SK-N-MC (cell line): ENCODE measurements at places on chromosomes 7 and 10.

- DNase-seq, result no peak
Observed at GRCh38 chr7:28960071-28960840, 2.1 kb upstream of the TRIL start.

DNA sequence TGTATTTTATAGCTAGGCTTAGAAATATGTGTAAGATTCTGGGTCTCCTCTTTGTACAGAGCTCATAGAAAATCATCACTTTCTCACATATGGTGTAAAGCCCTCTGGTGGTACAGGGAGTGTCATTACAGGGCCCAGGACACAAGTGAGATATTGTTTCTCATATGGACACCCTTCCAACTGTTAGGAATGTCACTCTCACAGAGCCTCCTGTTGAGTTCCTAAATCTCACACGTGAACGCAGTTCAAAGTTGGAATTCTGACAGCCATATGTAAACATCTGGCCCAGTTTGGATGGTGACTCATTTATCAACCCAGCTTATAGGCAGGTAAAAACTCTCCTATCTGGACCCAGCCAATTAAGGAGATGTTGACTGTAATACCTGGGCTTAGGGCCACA lies 35.4 kb upstream of the ZNF107 start:
- no peak for DNase-seq

GRCh38 chr7:107405559-107405958 lies 64.3 kb upstream of the GPR22 start:
- DNase-seq, result no peak

DNA sequence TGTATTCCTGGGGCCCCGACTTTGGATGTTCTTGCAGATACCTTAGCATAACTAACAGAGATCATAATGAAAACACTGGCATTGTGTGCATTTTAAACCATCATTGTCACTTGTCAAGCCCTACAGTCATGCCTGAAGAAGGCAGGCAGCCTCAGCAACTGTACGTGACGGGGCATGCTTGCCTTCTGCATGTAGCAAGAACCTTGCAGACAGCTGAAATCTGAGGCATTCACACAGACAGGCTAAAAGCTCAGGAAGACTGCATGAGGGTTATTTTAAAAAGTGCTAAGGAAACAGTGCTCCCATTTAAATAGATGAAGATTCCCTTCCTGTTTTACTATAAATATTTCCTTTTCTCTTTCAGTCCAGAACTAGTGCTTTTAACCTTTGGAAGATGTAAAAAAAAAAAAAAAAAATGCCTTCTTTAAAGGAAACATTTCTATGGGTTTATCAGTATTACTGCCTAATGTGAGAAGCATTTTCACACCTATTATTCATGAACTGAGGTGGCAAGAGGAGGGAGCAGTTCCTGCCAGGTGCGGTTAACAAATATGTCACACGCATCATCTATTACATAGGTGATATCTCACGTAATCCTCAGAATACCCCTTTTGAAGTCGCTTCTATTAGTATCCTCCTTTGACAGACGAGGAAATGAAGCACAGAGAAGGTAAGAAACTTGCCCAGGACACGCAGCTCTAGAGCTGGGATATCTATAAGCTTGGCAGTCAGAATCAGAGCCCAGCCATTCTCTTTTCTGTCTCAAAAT lies 88.1 kb downstream of the PRKCQ start:
- DNase-seq, result no peak

- DNase-seq, result no peak
Observed at GRCh38 chr10:9419757-9420156, 1365.3 kb downstream of the GATA3 start.

- no peak for DNase-seq
Observed at GRCh38 chr10:34895977-34896376, 80.9 kb upstream of the PARD3 start.

GRCh38 chr10:95289003-95289920 lies 1.5 kb downstream of the PDLIM1 start:
- no peak for DNase-seq

DNA sequence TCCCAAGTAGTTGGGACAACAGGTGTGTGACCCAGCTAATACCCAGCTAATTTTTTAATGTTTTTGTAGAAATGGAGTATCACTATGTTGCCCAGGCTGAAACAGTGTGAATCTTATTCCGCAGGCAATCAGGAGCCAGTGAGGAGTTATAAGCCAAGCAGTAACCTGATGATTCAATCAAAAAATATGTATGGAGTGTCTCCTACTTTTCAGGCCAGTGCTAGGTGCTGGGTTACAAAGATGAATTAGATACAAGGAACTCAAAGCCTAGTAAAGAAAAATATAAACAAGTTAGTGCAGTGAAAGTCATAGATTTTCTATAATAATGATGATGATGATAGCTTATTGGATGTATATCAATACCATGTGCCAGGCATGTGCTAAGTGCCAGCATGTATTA lies 13.2 kb upstream of the IFRD1 start:
- no peak for DNase-seq

DNA sequence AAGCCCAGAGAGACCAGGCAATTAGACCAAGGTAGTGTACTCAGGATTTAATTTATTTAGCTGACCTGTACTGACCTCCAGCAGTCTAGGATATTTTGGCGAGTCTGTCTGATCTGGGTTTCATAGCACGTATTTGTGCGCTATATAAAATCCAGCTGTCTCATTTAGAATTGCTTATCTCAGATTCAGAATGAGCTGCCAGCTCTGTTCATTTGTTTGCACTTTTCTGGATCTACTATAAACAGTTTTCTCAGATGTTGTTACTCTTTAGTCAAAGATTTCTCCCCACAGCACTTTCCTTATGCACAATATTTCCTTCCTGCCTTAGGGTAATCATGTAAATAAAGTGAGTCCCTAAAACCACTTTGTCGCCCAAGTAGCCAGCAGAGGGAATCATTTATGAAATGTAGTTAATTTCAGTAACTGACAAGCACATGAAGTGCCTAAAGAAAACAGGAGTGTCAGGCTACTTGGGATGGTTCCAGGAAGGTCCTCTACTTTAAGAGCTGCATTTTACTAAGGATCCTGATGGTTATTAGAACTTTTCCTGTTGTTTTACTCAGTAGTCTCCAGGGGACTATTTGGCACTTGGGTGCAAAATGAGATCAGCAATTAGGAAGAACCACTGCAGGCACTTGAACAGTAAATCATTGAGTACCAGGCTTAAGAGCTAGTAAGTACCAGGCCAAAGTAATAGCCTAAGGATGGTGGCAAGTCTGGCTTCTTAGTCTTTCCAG lies 226.4 kb downstream of the TWIST1 start:
- DNase-seq, result peak; percentile 76

DNA sequence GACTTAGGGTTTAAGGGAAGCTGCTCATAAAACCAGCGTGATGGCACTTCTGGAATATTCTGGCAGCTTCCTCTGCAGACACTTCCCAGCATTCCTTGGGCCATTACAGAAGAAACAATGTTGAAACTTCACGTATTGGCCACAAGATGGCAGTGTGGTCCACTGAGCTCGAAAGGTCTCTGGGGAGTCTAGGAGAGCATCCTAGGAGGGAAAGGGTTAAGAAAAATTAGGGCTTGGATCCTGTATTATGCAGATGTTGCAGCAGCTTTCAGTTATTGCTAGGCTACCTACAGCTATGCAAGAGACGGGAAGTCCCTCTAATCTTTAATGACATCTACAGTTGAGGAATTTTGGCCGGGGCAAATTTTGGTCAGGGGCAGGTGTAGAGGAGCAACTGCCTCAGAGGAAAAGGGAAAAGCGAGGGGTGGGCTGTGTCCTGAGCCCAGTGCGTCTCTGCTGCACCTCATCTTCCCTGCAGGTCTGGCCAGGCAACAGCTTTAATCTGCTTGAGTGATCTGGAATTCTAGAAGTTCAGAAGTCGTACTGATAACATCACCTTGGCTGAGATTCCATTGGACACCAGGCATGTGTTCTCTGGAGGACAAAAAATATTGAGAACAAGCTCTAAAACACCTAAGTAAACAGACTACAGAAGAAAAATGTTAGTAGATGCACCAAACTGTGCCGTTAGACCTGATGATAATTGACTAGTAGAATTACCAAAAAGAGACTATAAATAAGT lies 220.8 kb upstream of the PRSS58 start:
- DNase-seq, result peak; percentile 3

GRCh38 chr7:116984917-116985316 lies 31.6 kb downstream of the ST7 start:
- DNase-seq, result no peak

- no peak for DNase-seq
Observed at GRCh38 chr10:128901236-128901635, 565.8 kb upstream of the MGMT start.

GRCh38 chr10:126977216-126977615 lies 72.0 kb downstream of the DOCK1 start:
- no peak for DNase-seq

- peak; percentile 14 for DNase-seq
Observed at GRCh38 chr7:77320137-77320536, 96.0 kb downstream of the GSAP start.

DNA sequence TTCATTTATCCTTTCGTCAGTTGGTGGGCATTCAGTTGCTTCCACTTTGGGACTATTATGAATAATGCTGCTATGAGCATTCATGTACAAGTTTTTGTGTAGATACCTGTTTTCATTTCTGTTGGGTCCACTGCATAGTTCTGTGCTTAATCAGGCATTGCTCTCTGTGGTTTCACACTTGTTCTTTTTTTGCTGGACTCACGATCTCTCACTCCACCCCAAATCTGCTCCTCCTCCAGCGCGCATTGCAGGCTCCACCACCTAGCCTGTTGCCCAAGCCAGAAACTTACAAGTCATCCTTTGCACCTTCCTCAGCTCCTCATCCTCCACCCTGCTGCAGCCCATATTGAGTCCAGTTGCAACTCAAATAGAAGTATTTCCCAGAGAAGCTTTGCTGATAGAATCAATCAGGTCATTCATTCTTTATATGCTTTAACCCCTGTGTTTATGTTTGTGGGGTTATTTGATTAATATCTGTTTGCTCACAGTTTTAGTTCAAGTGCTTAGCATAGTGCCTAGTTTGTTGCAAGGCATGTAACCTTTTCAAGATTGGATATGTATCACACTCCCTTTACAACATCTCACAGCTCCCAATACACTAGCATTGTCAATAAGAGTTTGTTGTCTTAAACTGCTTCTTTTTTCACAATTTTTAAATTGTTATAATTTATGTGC lies 16.6 kb upstream of the AFAP1L2 start:
- DNase-seq, result no peak

- DNase-seq, result no peak
Observed at GRCh38 chr7:127619681-127620405, 1.9 kb upstream of the PAX4 start.

DNA sequence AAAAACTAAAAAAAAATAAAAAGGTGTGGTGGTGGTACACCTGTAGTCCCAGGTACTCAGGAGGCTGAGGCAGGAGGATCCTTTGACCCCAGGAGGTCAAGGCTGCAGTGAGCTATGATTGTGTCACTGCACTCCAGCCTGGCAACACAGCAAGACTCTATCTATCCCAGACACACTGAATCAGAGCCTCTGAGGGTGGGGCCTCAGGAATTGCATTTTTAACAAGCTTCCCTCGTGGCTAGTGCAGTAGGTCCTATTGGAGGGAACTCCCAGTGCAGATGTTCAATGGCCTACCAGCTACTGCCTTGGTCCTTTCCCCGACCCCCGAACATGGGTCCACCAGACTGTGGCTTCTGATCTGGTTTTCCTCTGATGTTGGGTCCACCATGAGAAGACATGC lies 14.9 kb downstream of the STRA8 start:
- no peak for DNase-seq

- DNase-seq, result no peak
Observed at GRCh38 chr10:102801496-102801895, 35.7 kb downstream of the CYP17A1 start.

GRCh38 chr10:103833731-103834365 lies 21.5 kb downstream of the SH3PXD2A start:
- no peak for DNase-seq

- no peak for DNase-seq
Observed at GRCh38 chr10:130968964-130969363, 342.6 kb downstream of the TCERG1L start.

- DNase-seq, result no peak
Observed at GRCh38 chr7:36925691-36926090, 201.4 kb upstream of the AOAH start.

- no peak for DNase-seq
Observed at GRCh38 chr10:106711313-106711906, 453.1 kb downstream of the SORCS1 start.

GRCh38 chr10:79286318-79286951 lies 60.8 kb upstream of the PPIF start:
- no peak for DNase-seq

- DNase-seq, result no peak
Observed at GRCh38 chr10:132648072-132648850, 110.7 kb downstream of the INPP5A start.

- DNase-seq, result no peak
Observed at GRCh38 chr10:14815681-14816080, 22.2 kb downstream of the CDNF start.

DNA sequence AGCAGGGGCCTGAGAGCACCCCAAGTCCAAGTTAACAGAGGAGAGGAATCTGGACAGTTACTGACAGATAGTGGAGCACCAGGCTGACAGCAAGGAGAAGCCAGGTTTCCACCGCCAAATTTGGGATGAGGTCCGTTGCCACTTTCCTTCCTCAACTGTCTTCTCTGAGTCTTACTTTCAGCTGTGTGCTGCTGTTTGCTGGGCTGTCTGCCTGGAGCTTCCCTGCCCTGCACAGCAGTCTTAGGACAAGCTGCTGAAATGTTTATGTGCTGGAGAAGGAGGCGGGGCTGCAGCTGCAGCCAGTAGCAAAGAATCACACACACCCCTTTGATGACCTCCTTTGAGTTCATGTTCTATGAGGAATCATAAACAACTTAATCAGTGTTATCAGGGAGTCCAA lies 17.4 kb upstream of the CYP3A7 start:
- no peak for DNase-seq

DNA sequence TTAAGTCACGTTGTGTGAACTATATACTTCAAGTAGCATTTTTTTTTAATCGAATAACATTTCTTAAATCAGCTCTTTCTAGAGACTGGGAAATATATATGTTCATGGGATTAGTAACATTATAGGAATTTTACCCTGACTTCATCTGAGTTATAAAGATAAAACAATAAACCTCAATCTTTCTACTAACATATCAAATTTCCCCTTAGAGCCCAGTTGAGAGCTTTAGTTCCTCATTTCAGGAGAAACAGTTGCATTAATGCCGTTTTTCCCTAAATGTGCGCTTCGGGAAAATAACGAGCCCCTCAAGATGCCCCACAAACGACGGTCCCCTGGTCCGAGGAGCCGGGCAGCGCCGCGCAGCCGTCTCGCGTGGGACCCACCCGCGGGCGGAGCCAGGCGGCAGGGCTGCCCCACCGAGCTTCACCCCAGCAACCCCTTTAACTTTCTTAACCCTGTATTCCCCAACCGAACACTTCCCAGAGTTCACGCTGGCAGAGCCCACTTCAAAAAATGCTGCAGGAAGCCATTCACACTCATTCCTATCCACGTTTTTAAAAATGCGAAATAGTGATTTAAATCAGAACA lies 152.5 kb upstream of the YAE1 start:
- DNase-seq, result no peak

GRCh38 chr10:86662186-86663045 lies 5.9 kb upstream of the LDB3 start:
- DNase-seq, result no peak

- DNase-seq, result no peak
Observed at GRCh38 chr7:148419856-148420832, 170.4 kb upstream of the C7orf33 start.

GRCh38 chr7:32070406-32071360 lies at the start of gene PDE1C:
PDE1C (minus strand) TSS chr7:32070407.
- no peak for DNase-seq

- DNase-seq, result no peak
Observed at GRCh38 chr7:90225181-90225580, 13.6 kb downstream of the STEAP2 start.

GRCh38 chr10:24307696-24308485 lies 99.0 kb downstream of the KIAA1217 start:
- DNase-seq, result no peak
